ENCODE measurements at places on chromosomes 2 and 18.

GRCh38 chr2:12035029-12035720 is 288.7 kb downstream of the LPIN1 start:
- no peak for DNase-seq

DNA sequence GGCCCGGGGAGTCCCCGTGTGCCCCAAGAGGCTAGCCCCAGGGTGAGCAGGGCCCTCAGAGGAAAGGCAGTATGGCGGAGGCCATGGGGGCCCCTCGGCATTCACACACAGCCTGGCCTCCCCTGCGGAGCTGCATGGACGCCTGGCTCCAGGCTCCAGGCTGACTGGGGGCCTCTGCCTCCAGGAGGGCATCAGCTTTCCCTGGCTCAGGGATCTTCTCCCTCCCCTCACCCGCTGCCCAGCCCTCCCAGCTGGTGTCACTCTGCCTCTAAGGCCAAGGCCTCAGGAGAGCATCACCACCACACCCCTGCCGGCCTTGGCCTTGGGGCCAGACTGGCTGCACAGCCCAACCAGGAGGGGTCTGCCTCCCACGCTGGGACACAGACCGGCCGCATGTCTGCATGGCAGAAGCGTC is 16.9 kb upstream of the FAHD2A start:
- DNase-seq: no peak

- no peak for DNase-seq
Observed at GRCh38 chr2:147739508-147739907, 105.3 kb upstream of the ACVR2A start.

DNA sequence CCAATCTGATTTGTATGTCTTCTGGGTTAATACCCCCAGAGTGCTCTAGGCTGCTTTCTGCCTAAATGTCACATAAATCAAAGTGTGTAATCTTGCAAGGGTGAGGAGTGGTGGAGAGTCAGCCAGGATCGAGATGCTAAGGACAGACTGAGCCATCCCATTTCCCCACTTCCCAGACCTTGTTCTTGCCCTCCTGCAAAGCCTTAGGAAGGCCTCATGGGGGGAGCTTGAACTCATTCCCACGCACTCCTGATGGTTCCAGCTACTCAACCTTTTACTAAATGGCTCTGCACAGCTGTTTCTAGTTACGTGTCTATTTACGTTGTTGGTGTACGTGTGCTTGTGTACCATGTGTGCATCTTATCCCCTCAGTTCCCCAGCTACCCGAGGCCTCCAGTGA is 423.6 kb upstream of the TNP1 start:
- no peak for DNase-seq

GRCh38 chr2:72806280-72806945 is 19.4 kb downstream of the EXOC6B start:
- no peak for DNase-seq

DNA sequence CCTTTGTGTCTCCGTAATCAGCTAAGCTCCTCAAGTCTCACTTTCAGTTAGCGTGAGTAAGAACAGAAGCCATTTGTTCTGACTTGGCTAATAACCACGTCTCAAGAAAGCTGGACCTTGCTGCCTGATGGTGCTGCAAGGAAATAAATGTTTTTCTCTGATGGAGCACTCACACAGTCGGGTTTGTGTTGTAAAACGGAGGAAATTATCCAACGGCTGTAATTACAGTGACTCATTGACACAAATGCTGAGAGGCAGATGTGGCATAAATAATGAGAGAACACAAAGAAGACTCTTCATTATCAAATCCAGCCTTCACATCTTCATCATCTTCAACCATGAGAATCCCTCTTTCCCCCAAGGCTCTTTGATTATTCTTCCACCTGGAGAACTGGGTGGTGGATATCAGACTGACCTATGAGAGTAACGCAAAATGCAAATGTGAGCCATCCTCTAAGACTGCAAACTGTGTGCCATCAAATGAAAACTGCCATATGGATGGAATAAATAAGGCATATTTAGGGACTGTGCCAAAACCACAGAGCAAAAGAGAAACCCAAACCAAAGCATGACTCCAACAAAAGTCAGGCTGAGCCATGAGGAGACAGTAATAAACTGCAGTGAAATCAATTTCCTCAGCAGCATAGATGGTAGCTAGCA is 252.6 kb downstream of the RND3 start:
- no peak for DNase-seq

DNA sequence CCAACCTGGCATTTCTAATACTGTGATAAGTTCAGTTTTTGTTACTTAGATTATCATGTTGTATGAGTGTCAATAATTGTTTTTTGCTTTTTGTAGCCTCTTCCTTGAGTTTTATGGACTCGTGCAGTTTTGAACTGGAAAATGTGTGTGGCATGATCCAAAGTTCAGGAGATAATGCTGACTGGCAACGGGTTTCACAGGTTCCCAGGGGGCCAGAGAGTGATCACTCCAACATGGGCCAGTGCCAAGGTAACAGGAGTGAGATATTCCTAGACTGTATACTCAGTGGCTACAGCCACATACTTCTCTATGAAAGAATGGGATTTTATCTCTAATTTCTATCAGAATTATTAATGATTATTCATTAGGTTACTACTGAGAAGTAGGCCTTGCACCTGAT is 18.2 kb downstream of the MEP1B start:
- DNase-seq: no peak

GRCh38 chr2:109700680-109701274 is 86.6 kb downstream of the SOWAHC start:
- no peak for DNase-seq

GRCh38 chr2:240809276-240809675 is 10.7 kb downstream of the KIF1A start:
- DNase-seq: no peak

- no peak for DNase-seq
Observed at GRCh38 chr2:130851624-130852382, 15.1 kb downstream of the ARHGEF4 start.

DNA sequence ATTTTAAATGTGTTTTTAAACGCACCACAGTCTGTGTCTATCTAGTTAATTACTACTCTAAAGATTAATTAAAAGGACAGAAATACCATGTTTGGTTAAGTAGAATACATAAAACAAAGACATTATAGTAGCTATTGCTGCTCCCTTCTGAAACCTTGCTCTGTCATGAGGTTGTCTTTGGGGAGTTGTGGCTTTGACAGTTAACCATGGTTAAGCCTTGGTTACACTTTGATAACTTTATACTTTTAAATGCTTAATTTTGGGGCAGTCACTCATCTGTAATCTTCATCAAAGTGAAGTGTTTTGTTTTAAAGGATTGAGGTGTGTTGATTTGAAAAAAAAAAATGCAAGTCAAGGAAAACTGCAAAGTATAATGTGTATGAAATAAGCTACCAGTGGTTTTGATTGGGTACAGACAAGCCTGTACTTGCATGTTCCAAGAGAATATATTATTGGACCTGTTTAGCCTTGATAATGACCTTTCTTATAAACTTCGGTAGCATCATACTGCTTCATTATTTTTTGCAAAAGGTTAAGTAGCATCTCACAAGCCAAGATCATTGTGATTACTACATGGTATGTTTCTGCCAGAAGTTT is 29.8 kb upstream of the TBR1 start:
- no peak for DNase-seq

- DNase-seq: no peak
Observed at GRCh38 chr2:232013701-232014353, 52.3 kb downstream of the DIS3L2 start.

- DNase-seq: no peak
Observed at GRCh38 chr2:140108706-140109475, 1328.7 kb upstream of the NXPH2 start.

DNA sequence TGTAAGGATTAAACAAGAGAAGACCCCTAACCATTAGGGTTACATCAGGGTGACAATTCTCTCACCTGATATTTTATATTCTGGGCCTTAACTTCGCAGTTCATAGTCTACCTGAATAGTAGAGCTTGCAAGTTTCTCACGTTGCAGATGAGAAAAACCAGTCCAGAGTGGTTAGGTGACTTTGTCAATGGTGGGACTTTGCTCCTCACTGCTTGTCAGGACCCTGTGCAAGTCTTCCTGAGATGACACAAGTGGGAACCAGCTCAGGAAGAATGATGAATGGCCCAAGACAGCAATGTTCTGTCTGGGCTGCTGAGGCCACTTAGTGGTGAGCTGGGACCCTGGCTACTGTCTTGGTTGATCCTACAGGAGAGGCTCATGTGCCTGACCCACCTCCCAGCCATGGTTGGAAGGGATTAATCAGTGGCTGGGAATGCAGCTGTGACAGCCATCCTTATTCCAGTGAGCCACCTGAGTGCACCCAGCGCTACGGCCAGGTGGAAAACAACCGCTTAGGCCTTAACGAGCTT is 16.9 kb downstream of the LGALSL start:
- no peak for DNase-seq

- DNase-seq: no peak
Observed at GRCh38 chr2:159600752-159601151, 15.6 kb downstream of the BAZ2B start.

GRCh38 chr2:102057502-102058292 is 65.9 kb downstream of the IL1R2 start:
- DNase-seq: no peak

DNA sequence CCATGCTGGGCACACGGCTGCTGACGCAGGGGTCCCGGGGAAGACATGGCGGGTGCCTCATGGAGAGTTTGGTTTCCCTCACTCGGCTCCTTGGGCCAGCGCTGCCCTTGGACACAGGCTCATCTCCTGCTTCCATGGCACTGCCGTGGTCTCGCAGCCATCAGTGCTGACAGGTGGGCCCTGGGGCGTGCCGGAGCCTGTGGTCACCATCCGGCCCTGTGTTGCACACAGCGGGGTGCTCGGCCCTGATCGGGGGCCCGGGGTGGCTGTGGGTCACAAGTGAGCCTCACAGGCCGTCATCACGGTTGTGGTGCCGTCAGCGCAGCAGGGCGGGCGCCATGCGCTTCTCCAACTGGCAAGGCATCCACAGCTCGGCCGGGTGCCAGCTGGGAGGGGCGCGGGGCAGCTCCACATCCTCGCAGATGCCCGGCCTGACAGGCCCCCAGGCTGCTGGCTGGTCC is 582 bp downstream of the RTP5 start:
- no peak for DNase-seq

DNA sequence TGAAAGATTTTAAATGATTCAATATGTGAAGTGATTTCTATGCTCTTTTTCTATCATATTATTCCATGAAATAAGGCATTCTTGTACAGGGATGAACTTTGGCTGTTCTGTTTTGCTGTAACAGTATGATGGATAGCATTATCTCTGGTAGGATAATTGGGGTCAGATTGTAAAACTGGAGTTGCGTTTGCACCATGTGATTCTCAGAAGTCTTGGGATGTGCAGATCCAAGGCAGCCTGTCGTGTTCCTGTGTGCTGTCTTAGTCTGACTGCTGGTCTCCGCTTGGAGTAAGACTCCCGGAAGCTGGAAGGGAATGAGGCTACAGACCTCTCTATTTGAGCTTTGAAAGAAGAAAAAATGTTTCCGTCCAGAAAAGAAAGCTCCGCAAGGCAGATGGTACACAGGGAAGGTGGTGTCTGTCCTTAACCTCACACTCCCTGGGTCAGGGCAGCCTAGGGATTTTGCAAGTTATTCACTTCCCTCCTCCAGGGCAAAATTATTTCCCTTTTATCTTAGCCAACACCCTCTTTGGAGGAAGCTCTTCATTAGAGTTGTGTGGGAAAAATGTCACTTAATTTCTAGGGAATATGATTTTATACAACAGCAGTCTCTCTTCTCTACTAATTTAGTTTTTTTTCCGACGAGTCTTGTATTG is 250.6 kb downstream of the PTPRM start:
- no peak for DNase-seq

DNA sequence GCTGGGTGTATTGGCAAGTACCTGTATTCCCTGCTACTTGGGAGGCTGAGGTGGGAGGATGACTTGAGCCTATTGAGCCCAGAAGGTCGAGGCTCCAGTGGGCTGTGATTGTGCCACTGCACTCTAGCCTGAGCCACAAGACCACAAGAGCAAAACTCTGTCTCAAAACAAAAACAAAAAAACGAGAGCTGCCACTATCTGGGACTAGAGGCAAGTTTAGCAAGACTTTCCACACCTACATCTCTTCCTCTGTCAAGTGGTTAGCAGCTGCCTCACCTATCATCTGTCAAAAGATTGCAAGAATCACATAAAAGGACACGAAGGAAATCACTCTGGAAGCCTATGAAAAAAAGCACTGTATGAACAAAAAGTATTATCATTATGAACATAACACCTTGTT is 55.2 kb upstream of the RIOK3 start:
- DNase-seq: no peak

GRCh38 chr2:197339016-197339415 is 28.4 kb upstream of the ANKRD44 start:
- no peak for DNase-seq

DNA sequence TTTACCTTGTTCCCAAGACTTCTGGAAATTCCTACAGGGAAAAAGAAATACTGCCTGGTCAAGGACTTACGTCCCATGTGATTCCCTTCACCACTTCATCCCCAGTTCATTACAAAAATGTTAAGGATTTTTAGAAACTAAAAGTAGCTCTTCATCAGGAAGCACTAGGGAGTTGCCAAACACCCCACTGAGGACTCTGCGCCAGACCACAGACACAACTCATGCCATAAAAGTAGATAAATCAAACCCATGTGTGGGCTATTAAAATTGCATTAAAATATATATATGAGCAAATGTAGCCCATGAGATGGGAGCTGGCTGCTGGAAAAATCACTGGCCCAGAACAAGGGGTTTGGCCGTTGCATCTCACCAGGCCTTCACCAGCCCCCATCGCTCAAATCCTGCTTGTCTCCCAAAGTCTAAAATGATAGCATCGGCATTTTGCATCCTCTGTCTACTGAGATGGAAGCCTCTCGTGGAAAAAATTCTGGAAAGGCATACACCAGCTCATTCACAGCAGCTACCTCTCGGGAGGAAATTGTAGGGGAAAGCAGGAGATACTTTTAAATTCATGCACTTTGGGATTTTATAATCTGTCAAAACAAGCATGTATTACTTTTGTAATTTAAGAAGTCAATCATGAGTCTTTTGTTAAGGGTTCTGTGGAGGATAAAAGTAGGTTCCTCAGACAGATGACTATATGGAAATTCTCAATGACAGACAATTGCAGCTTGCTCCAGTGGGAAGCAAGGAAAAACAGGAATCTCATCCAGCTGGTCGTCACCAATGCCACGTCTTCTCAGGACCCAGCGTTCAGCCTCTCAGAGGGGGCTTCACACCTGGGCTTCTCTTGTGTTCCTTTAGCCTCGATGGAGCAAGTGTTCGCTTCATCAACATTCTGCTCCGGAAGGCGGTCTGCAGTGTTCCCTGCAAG is 113.9 kb downstream of the MREG start:
- DNase-seq: no peak

GRCh38 chr2:241598487-241598886 is 38.5 kb downstream of the THAP4 start:
- DNase-seq: no peak

DNA sequence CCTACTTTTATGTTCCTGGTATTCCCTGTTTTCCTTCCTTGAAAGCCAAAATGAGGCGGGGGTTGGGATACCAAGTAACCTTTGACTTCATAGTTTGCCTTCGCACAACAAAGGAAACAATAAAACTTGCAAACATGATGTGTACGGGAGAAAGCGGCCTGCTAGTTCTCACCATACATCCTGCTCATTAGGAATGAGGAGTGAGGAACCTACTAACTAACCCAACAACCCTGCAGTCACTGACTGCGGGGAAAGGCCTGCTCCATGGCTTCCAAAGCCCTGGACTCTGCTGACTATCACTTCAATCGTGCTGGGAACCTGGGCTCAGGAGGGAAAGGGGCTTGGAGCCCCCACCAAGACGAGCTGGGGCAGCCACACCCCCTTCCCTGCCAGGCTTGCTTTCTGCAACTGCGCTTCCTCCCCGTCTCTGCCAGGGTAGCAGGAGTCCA is 24.2 kb downstream of the RPL31 start:
- no peak for DNase-seq

GRCh38 chr2:48851161-48851560 is 95.6 kb upstream of the LHCGR start:
- DNase-seq: no peak
